Astrocyte (in vitro differentiated cells and primary cell): ENCODE measurements at places on chromosomes 2 and 18. TPM values are rescaled to one million over a fixed set of nuclear protein-coding genes. Genes with fewer than 3 reads are reported as not detected.
A peak's percentile ranks its signal among the peaks of the same experiment; 100 is the strongest.

DNA sequence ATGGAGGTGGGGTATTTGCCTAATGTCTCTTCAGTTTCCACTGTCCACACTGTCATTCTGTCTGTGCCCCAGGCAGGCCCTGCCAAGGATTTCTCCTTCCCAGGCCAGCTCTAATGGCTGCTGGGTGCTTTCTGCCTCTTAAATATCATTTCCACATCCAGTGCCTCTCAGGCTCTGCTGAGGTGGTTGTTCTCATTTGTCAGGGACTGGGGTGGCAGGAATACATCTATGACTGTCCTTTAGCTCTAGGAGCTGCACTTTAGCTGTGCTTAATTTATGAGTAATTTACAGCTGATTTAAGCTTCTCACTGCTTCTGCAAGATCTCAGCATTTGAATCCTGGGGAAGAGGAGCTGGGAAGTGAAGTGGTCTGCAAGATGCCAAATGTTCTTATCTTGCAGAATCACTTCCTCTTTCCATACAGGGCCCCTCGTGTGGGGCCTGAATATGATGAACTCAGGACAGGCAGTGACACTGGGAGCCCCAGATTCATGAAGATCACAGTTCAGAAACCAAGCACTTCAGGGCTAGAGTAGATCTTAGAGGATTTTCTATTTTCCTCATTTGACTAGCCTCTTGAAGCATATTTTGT is 150.2 kb downstream of the FSHR start:
- H3K4me3 ChIP-seq = no peak overlapping the region
- no peak for DNase-seq
- H3K27me3 ChIP-seq = no peaks in the 10 kb centered on the region
- no peak overlapping the region for H3K27ac ChIP-seq
- H3K36me3 ChIP-seq = no peaks in the 10 kb centered on the region

- H3K4me1 ChIP-seq = no peaks in the 10 kb centered on the region
- no peak overlapping the region for H3K4me3 ChIP-seq
- no peaks in the 10 kb centered on the region for H3K27me3 ChIP-seq
- peak; percentile 17 for DNase-seq
- H3K36me3 ChIP-seq = peaks cover 16% of the 10 kb centered on the region
These were observed 61.3 kb downstream of the UGP2 start for GRCh38 chr2:63903003-63903402.

GRCh38 chr2:63613391-63613901 is 24.7 kb downstream of the MDH1 start:
- peaks cover 22% of the 10 kb centered on the region for H3K4me1 ChIP-seq
- H3K4me3 ChIP-seq = no peak overlapping the region
- DNase-seq = peak; percentile 58
- peak overlapping the region; percentile 66 for H3K27ac ChIP-seq

DNA sequence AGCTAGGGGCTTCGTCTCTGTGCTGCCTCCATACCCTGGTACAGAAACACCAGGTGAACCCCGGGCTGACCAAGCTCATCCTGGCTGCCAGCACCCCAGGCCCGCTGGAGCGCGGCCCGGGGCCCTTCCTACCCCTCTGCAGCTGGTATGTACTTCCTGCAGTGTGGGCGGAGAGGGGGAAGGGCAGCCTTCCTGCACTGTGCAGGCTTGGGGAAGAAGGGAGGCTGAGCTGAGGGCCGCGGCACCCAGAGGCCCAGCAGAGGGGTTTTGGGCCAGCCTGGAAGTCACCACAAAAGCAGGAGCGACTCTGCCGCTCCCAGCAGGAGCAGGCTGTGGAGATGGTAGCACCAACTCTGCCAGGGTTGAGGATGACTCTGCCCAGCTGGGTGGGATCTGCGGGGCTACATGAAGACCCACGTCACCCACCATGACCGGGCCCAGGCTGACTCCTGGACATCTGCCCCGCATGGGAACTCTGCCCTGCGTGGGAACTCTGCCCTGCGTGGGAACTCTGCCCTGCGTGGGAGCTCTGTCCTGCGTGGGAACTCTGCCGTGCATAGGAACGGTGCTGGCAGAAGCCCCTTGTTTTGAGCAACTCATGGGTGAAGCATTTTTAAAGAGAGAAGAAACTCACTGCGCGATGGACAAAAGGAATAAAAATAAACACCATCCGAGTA is 273.3 kb downstream of the NDUFA10 start:
- H3K36me3 ChIP-seq = no peaks in the 10 kb centered on the region
- no peaks in the 10 kb centered on the region for H3K4me1 ChIP-seq
- H3K27me3 ChIP-seq = no peaks in the 10 kb centered on the region
- no peak overlapping the region for H3K27ac ChIP-seq
- no peak for DNase-seq

Gene TLX2
- total RNA-seq = not detected in 2 replicates
